Naive thymus-derived CD8-positive, alpha-beta T cell (primary cell): ENCODE measurements at places on chromosomes 12 and 14.

DNA sequence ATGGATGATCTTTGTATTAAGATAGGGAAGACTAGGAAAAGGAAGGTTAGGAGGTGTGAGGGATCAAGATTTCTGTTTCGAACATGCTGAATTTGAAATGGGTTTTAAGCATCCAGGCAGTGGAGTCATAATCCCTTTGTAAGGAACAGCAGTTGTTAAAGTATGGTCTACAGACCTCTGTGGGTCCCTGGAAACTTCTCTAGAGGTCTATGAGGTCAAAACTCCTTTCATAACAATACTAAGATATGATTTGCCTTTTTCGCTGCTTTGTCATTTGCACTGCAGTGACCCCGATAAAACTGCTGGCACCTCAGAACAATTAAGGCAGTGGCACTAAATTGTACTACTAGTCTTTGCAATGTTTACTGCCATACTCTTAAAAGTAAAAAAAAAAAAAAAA, 1.5 kb downstream of the RAD51AP1 start:
- DNase-seq, result no peak

GRCh38 chr12:92605621-92606170, 97.1 kb upstream of the PLEKHG7 start:
- DNase-seq, result no peak

DNA sequence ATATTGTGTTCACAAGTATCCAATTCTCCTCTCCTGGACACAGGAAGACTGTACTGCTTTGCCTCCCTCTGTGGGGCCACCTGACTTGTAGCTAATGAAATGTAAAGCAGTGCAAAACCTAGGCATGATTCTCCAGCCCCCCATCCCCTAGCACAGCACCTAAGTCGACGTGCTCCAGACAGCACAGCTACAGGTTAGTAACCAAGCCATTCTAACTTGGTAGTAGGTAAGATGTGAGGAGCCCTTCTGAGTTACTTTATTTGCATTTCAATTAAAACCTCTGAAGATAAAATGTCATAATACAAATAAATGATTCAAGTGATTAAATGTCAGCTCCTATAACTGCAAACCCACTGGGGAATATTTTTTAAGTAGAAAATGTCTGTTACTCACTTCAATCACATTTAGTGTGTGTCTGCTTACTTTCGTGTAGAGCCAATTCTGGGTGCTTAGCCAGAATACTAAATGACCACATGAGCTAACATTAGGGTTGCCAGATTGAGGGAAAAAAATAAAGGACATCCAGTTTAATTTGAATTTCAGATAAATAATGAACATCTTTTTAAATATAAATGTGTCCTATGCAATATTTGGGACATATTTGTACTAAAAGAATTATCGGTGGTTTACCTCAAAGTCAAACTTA, 64.8 kb upstream of the HIF1A start:
- DNase-seq, result no peak

DNA sequence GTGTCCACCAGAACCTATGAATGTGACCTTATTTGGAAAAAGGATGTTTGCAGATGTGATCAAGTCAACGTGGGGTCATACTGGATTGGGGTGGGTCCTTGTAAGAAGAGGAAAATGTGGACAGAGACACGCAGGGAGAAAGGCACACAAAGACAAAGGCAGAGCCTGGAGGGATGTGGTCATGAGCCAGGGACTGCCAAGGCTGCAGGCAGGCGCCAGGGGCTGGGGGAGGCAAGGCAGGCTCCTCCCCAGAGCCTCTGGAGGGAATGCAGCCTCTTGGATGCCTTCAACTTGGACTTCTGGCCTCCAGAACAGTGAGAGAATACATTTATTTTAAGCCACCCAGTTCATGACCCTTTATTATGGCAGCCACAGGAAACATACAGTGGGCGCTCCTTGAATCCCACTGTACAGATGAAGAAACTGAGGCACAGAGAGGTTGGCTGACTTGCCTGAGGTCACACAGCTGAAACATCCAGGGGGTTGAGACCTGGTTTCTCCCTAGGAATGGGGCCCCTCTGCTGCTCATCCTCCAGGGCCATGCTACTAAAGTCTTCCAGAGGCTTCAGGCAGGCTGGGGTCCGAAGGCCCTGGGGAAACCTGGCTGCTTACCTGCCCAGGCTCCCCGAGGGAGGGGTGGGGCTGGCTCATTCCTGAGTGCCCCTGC, 99.7 kb downstream of the RFLNA start:
- no peak for DNase-seq

GRCh38 chr14:27079716-27080115, 481.9 kb upstream of the NOVA1 start:
- DNase-seq, result no peak

DNA sequence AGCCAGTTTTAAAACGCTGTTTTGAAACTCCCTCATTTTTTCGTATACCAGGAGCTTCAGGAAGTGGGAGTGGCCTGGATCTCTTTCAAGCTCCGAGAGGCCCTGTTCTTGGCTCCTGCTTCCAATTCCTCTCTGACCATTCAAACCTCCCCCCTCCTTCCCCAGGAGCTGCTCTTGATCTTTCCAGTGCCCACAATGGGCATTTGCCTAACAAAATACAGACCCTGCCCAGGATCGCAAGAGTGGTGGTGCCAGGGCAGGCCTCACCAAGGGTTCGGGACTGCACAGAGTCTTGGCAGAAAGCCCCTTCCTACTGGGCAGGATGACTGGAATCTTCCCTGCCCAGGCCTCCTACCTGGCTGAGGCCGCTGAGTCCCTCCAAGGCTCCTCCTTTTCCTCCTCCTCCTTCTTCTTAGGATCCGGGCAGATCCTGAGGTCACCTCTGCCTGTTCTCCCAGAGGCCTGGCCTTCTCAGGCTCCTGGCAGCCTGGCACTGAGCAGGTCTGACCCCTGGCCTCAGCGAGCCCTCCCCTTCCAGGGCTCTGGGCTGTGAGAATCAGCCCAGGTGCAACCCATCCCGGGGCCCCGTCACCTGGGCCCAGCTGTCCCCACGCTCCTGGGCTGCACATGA, 46.9 kb upstream of the NOS1 start:
- DNase-seq, result no peak

DNA sequence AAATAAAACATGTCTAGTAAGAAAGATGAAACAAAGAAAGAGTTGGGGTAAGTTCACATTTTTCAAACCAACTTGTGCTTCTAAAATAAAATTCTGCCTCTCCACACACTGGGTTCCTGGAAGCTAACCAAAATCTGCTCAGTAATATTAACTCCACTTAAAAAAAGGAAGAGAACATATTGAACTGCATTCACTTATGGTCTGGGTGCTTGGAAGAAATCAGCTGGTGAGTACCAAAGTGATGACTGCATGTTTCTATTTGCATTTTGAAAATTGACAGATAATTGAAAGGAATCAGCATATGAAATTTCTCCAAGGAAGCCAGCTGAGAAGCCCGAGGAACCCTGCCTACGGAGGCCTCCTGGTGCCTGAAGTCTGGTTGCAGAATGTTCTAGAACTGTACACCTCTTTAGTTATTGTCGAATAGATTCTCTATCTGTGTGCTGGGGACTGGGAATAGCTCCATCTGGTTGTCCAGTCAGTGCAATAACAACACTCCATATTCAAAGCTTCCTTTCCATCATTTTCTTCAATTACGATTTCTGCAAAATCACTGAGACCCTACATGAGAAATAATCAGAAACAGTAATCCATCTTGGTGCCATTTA, 836.1 kb downstream of the VRK1 start:
- no peak for DNase-seq

- DNase-seq, result no peak
Measured at GRCh38 chr14:69354383-69355153, 43.5 kb downstream of the ERH start.

DNA sequence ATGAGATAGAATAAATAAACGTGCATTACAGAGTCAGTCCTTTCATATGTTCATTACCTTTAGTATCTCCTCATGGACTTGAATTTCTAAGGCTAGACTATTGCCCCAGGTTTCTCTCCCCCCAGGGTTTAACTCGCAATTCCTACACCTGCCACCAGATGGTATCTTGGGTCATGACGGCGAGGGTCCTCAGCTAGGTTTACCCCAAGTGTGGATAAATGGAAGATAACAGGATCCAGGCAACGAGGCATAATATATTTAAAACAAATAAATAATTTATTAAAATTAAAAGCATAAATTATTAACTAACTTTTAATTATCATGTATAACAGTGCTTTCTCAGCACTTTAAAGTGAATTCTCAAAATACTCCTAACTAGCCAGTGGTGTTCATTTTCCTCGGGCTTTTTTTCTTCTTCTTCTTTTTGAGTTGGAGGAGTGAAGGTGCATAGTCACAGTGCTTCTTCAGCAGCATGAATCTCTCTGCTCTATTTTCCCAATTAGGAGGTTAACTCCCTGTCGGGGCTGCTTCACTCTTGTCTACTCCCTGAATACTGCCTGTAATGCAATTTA, 243.5 kb upstream of the CAND1 start:
- peak; percentile 59 for DNase-seq

DNA sequence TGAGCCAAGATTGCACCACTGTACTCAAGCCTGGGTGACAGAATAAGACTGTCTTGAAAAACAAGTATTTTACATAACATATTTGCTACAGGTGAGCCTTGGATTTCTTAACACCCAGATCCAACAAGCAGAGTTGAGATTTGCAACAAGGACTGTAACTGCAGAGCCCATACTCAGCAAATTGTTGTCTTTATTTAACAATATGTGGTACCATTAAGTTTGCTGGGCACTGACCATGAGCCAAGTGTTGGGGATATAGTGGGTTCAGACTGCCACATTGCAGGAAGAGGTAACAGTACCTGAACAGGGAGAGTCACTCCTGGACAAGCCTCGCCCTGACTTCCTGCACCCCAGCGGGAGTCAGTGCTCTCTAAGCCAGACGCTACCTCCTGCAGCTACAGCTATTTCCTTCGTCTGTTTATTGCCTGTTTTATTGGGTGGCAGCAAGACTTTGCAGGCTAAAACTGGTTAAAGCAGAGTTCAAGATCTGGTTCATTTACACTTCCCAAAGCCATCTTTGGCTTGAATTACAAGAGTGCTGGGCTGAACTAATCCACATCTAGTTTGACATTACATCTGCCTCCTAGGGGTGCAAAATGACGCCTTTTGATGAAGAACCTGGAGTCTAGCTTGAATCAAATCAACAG, 12.5 kb downstream of the AHSA1 start:
- DNase-seq, result no peak

GRCh38 chr12:69569236-69569635, 16.0 kb upstream of the CCT2 start:
- no peak for DNase-seq

DNA sequence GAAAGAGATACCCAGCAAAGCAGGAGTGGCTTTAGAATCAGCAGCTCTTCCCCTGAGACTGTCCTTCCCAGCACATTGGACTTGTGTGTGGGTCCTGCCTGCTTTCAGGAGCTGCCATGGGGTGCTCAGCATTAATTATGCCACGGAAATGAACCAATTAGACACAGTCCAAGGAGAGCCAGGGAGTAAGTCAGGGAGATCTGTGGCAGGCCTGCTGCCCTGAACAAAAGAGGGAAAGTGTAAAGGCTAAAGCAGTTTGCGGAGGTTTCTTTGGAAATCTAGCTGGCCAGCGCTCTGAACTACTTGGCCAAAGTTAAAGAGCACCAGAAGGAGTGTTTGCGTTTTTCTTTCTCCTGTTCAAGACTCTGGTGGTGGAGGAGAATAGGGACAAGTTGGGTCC, 65.7 kb upstream of the SRSF5 start:
- DNase-seq, result no peak

GRCh38 chr12:119686355-119686754, 18.4 kb downstream of the PRKAB1 start:
- DNase-seq, result no peak

DNA sequence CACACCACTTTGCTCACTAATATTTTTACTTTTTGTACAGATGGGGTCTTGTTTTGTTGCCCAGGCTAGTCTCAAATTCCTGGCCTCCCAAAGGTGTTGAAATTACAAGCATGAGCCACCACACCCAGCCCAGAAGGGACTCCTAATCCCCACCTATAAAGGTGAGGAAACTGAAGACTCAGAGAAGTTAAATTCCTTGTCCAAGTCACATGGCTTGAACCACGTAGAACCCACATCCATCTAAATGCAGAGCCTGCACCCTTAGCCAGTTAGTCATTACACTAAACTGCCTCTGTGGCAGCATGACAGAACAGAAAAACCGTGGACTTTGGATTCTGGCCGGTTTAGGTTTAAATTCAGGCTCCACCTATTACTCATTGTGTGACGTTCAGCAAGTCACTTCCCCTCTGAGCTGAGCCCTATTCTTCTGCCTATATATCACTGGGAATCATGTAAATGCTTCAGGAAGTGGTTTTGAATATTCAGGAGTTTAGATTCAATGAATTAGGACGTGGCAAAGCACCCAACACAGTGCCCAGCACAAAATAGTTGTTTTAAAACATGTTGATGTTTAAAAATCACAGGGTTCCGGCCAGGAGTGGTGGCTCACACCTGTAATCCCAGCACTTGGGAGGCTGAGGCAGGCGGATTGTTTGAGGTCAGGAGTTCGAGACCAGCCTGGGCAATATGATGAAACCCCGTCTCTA, 3.0 kb upstream of the CORO1C start:
- DNase-seq, result no peak

DNA sequence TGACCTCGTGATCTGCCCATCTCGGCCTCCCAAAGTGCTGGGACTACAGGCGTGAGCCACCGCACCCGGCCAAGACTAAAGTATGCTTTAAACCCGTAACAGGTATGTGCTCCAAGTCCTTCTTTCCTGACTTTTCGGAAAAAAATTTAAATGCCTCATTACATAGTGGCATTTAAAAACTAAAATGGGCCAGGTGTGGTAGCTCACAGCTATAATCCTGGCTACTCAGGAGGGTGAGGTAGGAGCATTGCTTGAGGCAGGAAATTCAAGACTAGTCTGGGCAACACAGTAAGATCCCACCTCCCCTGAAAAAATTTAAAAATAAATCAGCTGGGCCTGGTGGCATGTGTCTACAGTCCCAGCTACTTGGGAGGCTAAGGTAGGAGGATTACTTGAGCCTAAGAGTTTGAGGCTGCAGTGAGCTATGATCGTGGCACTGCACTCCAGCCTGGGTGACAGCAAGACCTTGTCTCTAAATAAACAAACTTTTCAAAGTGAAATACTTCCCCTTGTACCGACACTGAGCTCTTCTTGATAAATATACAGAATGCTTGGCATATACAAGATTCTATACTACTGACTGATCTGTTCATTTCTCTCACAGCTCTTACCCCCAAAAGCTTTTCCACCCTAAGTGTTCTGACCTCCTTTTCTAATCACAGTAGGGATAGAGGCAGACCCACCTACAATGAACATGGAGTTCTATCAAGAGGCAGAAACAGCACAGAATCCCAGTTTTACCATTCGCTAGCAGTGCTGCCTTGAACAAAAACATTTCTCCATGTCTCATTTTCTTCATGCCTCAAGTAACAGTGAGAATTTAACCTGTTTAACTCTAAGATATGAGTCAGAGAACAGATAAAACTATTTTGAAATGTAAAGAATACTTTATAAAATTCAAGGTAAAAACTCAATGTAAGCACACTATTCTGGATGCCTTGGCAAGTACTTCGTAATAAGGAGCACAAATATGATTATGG, 7.9 kb downstream of the PPP4R3A start:
- no peak for DNase-seq

DNA sequence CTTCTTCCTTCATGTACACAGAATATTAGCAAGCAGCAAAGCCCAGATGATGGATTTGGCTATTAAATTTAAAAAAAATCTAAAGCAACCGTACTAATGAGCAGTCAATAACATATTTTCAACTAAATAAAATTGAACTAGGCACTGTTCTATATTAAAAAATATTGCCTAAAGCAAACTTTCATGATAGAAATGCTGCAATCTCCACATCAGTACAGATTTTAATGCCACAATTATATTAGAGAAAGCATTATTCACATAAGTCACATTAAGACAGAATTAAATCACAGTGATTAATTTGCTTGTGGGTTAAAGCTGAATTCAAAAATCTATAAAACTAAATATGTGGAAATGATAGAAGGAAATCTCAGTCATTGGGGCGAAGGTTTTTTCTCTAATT, 200.7 kb downstream of the KCNH5 start:
- no peak for DNase-seq
